Skin of body (tissue), 3 donors: ENCODE measurements at places on chromosomes 3 and 15.

GRCh38 chr3:61684386-61684785, 123.0 kb downstream of the PTPRG start:
- no peak for DNase-seq

DNA sequence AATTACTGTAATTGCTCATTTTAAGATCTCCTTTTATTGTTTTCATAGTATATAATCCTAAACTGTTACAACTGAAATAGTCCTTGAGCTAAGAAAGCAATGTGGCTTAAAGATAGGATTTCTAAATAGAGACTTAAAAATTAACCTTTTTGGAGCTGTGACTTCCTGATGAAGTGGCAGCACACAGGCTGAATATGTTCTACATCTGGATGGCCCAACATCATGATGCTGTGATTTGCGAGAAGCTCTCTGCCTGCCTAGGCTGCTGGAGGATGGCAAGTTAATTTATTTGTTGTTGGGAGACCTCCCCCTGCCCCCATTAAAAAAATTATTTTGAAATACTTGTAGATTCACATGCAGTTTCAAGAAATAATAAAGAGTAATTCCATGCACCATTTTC, 134.5 kb downstream of the IGF1R start:
- no peak for DNase-seq

GRCh38 chr15:41774882-41775417, 666 bp downstream of the MAPKBP1 start:
- DNase-seq = no peak

GRCh38 chr15:90934256-90934948, 683 bp upstream of the UNC45A start:
- peak; percentile 40 for DNase-seq

GRCh38 chr3:19735111-19735510, 198.9 kb downstream of the EFHB start:
- DNase-seq = no peak

GRCh38 chr3:42488687-42489086, 13.8 kb upstream of the VIPR1 start:
- DNase-seq = peak; percentile 65

DNA sequence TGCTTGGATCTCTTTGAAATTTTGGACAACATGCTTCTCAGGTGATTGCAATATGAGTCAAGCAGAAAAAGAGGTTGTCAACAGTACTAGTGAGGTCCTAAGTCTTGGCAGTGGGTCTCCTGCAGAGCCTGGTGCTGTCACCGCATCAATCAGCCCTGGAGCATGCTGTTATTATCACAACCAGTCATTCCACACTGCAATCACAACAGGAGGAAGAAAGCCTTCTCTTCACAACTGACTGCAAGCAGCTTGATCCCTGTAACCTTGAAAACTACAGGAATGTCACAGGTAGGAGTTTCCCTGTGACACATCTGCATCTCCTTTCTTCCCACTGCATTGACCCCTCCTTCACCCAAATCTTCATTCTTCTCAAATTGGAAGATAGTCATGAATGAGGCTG, 451.1 kb upstream of the ATP11B start:
- no peak for DNase-seq

DNA sequence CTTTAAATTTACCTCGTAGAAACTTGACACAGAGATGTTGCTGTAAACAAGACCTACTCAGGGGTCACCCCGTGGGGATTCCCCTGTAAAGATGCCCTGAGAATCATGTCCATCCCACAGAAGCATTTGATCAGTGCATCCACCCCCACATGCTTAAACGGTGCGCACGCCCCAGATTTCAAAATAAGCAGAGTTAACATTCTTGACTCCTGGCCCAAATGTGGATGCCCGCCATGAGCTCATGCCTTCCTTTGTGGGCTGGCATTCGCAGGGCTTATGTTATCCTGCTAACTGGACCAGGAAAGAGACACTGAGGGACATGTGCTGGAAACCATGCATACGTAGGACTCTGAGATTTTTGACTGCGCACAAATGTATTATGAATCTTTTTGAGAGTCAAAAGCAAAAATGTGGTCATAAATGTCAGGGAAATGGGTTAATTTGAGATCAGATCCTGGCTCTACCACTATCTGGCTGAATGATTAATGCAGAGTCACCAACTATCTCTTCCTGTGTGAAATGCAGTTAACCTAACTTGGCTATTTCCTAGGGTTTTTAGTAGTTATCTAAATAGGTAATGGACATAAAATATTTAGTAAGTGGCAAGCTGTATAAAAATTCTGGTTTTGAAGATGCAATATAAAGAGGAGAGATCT, 9.1 kb upstream of the TP63 start:
- DNase-seq = no peak

DNA sequence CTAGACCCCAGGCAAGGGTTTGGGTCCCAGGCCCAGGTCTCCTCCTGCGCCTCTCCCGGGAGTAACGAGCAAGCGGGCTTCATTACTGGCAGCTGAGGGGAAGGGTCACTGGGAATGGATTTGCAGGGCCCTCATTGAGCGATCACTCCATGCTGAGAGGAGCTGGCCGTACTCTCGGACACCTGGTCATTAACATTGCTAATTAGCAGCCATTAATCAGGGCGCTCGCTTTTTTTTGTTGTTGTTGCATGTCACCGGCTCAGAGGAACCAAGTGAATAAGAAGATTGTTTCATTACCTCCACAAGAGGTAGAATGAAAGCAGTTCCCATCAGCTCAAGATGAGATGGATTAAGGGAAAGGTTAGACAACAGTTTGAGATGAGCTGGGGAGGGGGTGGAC, 293.0 kb upstream of the ATP11B start:
- DNase-seq = no peak

- DNase-seq = no peak
Measured at GRCh38 chr15:36818260-36818659, 238.8 kb downstream of the CDIN1 start.

DNA sequence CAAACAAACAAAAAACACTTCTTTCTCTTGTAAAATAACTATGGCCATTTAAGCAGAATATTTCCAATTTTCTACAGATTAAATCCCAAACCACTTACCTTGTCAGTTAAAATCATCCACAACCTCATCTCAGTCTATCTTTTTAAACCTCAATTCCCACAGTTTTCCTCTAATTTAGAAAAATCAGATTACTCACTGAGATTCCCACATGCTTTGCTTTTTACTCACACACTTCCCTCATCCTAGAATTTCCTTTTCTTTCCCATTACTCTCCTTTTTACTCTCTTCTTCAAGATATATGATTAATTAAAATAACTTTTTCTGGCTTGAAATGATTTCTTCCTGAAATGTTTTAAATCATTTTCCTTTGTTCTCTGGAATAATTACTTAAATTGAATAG, 790.7 kb downstream of the ROBO1 start:
- no peak for DNase-seq

GRCh38 chr3:33874815-33875214, 76.4 kb downstream of the PDCD6IP start:
- no peak for DNase-seq

DNA sequence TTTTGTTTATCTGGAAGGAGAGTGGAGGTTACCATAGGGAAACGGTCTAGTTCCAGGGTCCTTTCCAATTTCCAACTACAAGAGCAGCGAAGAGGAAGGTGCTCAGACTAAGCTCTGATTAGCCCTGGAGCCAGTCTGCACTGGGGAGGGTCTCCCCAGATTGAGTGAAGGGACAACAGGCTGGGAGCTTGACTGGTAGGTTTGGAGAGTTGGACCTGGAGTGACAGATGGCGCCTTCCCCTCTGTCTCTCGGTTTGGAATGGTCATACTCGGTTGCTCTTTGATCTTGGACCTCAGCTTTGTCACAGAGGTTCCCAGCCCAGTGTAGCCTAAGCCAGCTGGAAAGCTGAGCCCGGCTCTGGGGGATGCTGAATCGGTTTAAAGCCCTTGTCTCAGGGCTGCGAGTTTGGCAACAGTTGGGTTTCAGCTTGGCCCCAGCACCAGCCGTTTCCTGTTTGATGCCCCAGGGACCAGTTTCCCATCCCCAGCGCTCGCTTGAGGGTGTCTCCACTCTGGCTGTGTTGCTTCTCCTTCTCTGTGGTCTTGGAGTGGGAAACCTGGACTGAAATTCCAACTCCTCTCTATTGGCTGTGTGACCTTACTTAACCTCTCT, 53.1 kb upstream of the ULK4 start:
- peak; percentile 65 for DNase-seq

DNA sequence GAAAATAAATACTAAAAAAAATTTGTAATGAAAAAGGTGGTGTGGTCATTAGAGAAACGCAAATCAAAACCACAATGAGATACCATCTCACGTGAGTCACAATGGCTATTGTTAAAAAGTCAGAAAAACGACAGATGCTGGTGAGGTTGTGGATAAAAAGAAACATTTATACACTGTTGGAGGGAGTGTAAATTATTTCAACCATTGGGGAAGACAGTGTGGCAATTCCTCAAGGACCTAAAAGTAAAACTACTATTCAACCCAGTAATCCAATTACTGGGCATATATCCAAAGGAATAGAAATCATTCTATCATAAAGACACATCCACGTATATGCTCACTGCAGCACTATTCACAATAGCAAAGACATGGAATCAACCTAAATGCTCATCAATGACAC, 120.3 kb downstream of the MYO9A start:
- no peak for DNase-seq

- DNase-seq = peak; percentile 62
Measured at GRCh38 chr15:96340598-96341512, 10.4 kb downstream of the NR2F2 start.

DNA sequence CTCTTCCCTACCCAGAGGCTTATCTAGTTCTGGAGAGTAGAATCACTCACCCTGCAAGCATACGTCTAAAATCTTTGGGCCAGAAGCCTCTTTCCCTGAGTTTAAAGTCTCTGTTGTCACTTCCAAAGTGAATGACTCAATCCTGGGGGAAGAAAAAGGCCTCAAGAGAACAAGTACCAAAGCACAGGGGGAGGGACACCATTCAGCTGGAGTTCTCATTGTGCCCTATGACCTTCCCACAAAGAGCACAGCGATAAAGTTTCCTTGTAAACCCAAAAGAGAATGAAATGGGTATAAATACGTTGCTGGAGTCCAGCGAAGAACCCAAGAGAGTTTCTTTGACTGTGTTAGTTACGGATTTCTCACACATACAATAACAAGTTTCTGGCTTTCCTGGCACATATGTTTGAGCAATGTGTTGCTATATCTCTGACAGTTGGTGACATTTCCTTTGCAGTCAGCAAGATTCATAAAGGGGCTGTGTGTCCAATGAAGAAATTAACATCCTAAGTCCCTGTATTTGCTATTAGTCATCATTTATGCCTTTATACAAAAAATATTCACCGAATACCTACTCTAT, 107.3 kb upstream of the PTPRG start:
- no peak for DNase-seq

- no peak for DNase-seq
Measured at GRCh38 chr3:184524981-184525336, 36.6 kb upstream of the EPHB3 start.

- no peak for DNase-seq
Measured at GRCh38 chr3:30738605-30739004, 132.2 kb downstream of the TGFBR2 start.

GRCh38 chr3:105613120-105613519, 246.4 kb downstream of the ALCAM start:
- no peak for DNase-seq

GRCh38 chr3:112709911-112710310, 69.0 kb upstream of the CCDC80 start:
- DNase-seq = no peak

- DNase-seq = no peak
Measured at GRCh38 chr15:67796196-67797127, 28.8 kb upstream of the SKOR1 start.

DNA sequence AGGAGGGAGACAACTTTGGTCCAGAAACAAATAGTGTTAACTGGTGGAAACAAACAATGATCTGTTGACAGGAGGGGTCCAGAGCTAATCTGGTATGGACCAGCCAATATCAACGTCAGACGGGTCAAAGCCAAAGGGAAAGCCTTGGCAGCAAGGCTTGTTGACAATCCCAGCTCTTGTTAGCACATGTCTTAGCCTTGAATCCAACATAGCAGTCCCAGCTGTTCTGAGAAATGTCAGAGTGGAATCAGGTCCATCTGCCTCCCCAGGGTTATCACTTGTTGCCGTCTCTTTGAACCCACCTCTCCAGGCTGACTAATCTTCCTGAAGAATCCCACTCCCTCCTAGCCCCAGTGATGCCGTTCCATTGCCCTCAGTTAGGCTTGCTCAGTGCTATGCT, 404.6 kb upstream of the MCTP2 start:
- peak; percentile 94 for DNase-seq

- no peak for DNase-seq
Measured at GRCh38 chr3:171177553-171177952, 151.0 kb upstream of the SLC2A2 start.

DNA sequence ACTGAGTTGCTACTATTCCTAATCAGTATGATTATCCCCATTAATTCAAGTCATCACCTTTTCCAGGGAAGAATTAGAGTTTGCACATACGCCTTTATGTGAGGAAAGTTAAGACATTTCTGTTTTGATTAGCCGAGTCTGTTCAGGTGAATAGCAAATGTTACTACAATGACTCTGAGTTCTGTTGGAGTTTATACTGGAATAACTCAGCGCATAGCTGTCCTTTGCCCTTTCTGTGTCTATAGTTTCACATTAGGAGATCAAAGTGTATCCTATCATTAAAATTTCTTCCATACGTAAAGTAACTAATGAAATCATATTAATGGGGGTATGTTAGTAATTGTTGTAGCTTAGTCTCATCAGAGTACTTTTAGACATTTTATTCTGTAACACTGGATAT, 4.9 kb downstream of the RAB8B start:
- DNase-seq = no peak

DNA sequence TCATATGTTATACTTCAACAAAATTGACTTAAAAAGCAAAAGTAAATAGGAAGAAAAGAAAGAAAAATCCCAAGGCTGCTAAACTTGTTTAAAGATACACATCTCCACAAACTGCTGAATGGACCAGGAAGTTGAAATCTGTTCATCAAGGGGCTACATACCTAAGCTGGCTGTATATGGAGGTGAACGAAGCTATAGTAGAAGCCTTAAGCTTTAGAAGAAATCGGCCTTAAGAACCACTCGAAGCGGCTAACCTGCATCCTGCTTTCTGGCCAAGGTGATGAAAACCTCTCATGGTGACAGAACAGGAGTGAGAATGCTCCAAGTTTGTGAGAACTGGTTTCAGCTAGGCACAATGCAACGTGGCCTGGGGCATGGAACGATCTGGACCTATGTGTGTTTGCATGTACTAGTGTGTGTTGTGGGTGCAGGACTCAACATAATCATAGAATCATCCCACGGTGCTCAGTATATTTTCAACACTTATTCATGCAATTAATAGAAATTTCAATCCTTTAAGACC, 31.3 kb upstream of the SPTBN5 start:
- no peak for DNase-seq

GRCh38 chr3:15728766-15729165, 69.0 kb downstream of the ANKRD28 start:
- DNase-seq = no peak

DNA sequence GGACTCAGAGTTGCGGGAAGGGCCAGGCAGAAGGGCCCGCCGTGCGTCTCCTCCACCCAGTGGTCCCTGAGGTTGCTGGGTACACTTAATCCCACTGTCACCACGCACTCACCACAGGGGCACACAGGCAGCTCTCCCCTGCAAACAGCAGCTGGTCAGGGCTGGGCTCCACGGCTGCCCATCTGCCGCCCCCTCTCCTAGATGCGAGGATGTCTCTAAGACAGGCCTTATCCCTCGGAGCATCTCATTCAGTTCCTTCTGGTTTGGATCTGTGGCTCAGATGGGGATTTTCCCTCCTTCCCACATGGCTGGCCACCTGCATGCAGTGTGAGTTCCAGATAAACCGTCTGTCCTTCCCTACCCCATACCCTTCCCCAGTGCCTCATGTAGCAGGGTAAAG, 26.3 kb downstream of the MRPS11 start:
- DNase-seq = no peak
